ENCODE measurements at places on chromosomes 2 and 18. TPM values are rescaled to one million over a fixed set of nuclear protein-coding genes. Genes with fewer than 3 reads are reported as not detected.
A peak's percentile ranks its signal among the peaks of the same experiment; 100 is the strongest.

Gene CBLN2
- not detected for total RNA-seq

Gene SNTG2
- total RNA-seq = 23.2 TPM

- no peak for DNase-seq
Observed at GRCh38 chr2:176370467-176371171, 101.4 kb downstream of the MTX2 start.

GRCh38 chr2:136381722-136382633 is 264.0 kb upstream of the CXCR4 start:
- DNase-seq = no peak

DNA sequence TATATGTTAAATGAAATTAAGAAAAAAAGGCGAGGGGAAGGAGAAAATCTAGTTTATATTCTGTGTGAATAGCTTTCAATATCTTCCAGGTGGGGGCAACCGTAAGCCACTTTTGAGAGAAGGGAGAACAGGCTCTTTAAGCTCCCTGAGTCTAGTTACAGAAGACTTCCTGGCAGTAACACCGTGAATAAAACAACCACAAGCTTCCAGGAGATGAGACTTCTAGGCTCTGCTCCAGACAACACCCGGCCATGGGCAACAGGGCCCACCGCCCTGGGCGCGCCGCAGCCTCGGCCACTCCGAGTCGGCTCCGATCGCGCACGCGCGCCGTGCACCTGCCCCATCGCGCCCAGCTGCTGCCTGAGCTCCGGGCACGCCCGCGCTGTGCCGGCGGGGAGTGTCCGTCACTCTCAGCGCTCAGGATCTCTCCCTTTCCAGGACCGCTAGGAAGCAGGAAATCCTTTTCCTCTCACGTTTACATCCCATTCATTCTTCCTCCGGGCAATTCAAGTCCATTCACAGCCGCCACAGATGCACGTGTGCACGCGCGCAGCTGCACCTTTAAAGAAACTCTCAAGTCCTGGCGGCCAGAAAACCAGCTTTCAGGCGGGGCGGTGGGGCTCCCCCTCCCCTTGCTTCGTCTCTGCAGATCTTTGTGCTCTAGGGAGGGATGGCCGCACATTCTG is 19.4 kb upstream of the PAX3 start:
- peak; percentile 82 for DNase-seq

DNA sequence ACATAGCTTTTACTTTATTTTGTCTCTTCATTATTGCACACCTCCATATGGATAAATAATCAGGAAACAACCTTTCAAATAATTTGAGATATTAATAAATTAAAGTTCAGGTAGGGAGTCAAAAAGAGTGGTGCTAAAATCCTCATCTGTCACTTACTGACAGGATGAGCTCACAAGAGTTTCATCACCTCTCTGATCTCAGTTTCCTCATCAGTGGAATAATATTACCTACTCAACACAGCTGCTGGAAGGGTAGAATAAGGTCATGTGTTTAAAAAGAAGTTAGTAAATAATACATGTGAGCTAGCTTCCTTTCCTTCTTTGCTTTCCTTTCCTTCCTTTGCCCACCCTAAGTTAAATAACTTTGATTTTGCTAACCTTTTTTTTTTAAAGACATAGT is 61.9 kb downstream of the RDH14 start:
- no peak for DNase-seq

- no peak for DNase-seq
Observed at GRCh38 chr2:185833864-185834263, 95.3 kb downstream of the FSIP2 start.

Gene KCNS3
- 12.1 TPM for total RNA-seq

Gene CAVIN2
- 4.4 TPM for total RNA-seq

- no peak for DNase-seq
Observed at GRCh38 chr2:44166096-44166495, 2.6 kb upstream of the PPM1B start.

GRCh38 chr2:63631501-63631900 is 42.7 kb downstream of the MDH1 start:
- DNase-seq = no peak

- DNase-seq = peak; percentile 83
Observed at GRCh38 chr2:23351388-23352141, 33.4 kb upstream of the KLHL29 start.

DNA sequence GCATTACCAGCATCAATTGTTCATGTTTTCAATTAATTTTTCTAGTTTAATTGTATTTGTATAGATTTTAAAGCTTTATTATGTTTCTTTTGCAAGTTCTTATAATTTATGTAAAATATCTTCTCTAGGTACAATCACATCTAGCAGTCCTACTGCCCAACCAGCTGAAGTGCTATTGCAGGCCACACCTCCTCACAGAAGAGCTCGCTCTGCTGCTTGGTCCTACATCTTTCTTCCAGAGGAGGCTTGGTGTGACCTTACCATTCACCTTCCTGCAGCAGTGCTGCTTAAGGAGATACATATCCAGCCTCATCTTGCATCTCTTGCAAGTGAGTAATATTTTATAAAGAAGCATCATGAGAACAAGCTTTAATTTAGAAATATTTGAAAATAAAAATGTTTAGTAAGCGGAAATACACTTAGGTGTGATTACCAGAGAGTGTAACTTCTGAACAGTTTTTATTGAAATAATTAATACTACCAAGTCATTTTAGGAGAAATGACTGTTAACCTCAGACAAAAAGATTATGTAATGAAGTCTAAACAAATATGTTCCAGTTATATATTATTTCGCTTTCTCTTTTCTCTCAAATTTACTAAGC is 122.9 kb upstream of the TTC27 start:
- DNase-seq = no peak

DNA sequence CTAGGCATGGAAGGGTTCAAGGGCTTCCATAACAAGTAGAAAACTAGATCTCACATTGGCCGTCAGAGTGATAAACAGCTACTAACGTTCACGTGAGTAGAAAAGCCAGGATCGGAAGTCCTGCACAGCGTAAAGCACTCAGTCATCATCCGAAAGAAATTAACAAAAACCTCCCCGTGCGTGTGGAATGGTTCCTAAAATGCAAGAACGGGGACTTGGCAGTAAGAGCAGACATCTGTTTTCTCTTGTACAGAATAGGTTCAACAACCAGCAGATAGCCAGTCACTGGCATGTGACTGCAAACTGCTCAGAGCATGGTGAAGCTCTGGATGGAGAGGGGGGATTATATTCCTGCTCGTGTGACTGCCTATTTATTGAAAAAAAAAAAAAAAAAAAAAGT is 106.9 kb upstream of the ITGB6 start:
- DNase-seq = no peak

DNA sequence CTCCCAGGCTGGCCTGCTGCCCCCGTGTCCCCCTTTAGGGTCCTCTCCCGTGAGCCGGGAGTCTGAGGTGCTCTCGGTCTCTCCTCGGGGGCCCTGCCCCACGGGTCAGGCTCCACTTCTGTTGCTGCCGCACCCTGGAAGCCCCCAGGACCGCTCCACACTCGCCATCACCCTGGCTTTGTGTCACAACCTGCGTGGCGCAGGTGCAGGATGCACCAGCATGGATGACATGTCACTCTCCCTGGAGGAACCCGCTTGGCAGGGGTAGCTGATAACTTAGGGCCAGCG is 10.8 kb upstream of the ARHGEF4 start:
- DNase-seq = no peak

- DNase-seq = no peak
Observed at GRCh38 chr2:46798998-46799698, 116.5 kb downstream of the MCFD2 start.

DNA sequence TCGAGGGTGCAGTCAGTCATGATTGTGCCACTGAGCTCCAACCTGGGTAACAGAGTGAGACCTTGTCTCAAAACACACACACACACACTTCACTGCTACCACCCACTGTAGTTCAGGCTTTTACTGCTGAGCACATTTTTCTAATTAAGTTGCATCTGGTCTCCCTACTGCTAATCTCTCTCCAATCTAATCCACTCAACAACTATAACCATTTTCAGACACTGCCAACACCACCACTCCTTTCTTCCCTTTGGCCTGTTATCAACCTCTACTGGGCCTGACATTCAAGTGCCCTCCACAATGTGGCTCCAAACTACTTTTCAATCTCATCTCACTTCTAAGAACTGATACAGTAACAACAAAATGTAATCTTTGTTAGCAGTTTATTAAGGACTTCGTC is 44.8 kb downstream of the RMP24 start:
- no peak for DNase-seq

All from endothelial cell (in vitro differentiated cells).